T-helper 1 cell (primary cell): ENCODE measurements at places on chromosomes 16 and 17.

DNA sequence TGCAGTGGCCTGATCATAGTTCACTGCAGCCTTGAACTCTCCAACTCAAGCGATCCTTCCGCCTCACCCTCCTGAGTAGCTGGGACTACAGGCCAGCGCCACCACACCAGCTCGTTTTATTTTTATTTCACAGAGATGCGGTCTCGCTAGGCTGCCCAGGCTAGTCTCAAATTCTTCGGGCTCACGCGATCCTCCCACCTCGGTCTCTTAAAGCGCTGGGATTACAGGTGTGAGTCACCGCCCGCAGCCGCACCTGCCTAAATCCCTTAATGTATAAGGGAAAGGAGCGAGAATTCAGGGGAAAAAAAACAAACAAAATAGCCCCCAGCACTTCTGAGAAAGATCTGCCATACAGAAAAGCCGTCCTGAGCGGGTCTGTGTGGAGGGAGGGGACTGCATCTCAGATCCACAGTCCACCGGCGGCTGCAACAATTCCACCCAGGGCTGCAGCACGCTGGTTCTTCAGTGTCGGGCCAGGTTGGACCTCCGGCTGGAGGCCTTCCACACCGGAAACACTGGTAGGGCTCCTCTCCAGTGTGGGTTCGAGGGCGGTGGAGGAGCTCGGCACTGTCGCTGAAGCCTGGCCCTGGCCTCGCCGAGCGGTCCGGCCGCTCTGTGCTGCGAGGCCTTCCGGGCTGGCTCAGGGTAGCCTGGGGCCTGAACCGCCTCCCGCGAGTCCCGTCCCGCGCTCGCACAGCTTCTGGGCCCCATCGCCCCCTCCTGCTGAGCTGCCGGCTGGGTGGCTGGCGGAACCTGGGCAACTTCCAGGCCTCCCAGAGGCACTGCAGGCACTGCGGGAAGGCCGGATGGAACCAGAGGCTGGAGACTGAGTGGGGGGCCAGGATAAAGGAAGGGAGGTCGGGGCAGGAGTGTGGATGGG, 7.0 kb downstream of the ZNF843 start:
- no peak for DNase-seq

DNA sequence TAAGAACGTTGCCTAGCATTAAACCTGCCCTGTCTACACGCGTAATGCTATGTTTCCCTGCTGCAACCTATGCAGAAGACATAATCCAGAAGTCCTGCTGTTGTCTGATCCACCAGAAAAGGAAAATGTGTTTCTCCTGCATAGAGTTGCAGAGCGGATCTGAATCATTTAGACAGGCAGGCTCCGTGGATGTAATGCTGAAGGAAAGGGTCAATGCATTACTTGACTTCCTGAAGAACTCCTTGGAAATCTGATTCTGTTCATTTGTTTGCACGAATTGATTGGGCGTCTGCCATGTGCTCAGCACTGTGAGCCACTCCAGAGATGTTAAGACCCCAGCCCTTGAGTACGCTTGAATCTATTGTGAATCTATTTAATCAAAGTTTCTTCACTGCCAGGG, 83.4 kb downstream of the FOXL1 start:
- no peak for DNase-seq

GRCh38 chr17:70825321-70826125, 656.2 kb downstream of the KCNJ2 start:
- DNase-seq = no peak

DNA sequence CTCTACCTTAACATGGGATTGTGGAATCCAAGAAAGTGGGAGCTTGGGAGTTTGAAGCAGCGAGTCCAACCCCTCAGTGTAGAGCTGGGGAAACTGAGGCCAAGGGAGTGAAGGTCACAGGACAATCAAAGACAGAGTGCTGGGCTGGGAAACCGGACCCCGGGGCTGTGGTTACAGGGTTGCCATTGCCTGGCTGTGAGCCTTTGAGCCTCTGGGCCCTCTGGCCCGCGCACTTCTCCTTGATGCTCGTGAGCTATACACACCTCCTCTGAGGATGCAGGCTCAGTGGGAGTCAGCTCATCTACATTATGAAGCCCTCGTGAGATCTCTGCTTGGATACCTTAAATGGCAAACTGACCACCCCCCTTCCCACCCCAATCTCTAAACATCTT, 2.1 kb downstream of the ABCC3 start:
- no peak for DNase-seq

- DNase-seq = no peak
Measured at GRCh38 chr17:57735707-57736106, 9.4 kb downstream of the CCDC182 start.

GRCh38 chr17:56167491-56167890, 14.2 kb downstream of the ANKFN1 start:
- DNase-seq = no peak

DNA sequence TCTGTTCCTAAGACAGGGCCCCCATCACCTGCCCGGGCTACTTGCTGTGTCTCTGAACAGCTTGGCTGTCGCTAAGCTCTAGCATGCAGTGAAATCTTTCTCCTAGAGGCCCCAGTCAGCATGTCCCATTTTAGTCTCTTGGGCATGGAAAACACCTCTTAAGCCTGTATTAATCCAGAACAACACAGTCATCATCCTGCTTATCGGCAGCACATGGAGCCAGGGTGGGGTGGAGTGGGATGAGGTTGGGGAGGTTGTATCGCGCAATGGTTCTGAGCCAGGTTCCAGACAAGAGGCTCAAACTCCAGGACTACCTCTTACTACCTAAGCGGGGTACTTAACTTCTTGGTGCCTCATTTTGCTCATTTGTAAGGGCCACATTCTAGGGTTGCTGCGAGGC, 7.8 kb downstream of the ST6GALNAC2 start:
- no peak for DNase-seq
